NCI-H1436 treated with DMSO at 0.1 percent for 48 hours (cell line): ENCODE measurements at places on chromosomes 7 and 10.

GRCh38 chr7:124155432-124156022 lies 122.7 kb upstream of the TMEM229A start:
- no peak for DNase-seq

DNA sequence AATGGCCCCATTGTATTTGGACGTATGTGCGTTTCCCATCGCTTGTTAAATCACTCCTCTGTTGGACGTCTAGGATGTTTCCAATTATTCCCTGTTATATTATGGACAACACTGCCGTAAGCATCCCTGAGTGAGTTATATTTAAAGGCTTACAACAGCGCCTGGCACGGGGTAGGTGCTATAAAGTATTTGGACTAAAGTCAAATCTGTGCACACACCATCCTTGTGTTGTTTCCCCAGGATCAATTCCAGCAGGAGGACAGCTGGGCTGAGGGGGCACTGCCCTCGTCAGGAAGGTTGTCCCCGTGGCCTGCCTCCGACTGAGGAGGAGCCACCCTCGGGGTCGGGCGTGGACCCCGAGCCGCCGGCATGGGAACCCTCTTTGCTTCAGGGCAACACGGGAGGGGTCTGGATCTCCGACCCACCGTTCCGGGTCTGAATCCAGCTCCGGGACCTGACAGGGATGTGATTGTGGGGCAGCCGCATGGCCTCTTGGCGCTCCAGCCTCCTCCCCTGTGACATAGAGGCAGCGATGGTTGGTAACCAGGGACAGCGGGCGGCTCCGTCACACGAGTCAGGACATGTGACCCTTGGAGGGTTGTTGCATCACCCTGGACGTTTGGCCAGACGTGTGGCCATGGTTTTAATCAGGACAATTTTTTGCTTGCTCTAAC lies 1.5 kb upstream of the JAKMIP3 start:
- DNase-seq = no peak

GRCh38 chr7:1993031-1993695 lies 239.6 kb downstream of the MAD1L1 start:
- DNase-seq = no peak

DNA sequence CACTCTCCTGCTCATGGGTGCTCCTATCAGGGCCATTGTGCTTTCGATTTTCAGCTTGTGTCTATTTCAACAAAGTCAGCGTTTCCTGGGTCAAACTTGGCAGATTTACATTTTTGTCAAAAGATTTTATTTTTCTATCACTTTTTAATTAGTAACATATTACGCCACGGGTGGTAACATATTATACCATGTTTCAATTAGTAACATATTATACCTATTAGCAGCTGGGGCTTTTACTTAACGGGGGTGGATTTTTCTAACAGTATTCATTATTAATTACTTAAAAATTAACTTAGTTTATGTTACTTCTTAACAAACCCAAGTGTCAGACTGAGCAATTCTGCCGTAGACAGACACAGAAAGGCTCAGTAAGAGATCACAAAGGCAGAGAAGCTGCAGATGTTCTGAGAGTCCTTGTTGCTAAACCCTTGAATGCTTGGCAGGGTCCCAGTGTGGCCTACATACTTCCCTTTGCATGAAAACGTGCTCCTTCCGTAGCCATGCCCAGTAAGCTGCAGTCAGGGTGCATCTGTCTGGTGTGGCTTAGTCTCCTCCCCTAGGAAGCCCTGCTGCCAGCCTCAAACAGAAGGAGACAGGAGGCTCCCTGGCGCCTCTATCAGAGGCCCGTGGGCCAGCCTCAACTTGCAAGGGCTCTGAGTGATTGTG lies 263.1 kb upstream of the CXCL12 start:
- DNase-seq = no peak

DNA sequence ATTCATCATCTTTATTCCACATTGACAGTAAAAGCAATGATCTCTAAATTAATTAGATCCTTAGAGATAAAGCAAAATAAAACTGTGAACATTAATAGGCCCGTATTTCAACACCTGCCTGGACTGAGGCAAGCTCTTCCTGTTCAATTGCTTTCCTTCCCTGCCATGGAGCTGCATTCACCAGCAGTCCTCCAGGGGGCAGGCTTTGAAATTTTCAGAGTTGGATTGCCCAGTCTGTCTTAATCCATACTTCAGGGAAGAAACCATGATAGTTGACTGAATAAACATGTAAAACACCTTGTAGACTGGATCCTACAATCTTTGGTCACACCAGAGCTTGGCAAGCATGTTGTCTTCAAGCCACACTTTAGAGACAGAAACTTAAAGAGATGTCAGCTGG lies 936.6 kb downstream of the NRG3 start:
- no peak for DNase-seq

- no peak for DNase-seq
Observed at GRCh38 chr10:90930971-90931871, 10.3 kb upstream of the ANKRD1 start.

DNA sequence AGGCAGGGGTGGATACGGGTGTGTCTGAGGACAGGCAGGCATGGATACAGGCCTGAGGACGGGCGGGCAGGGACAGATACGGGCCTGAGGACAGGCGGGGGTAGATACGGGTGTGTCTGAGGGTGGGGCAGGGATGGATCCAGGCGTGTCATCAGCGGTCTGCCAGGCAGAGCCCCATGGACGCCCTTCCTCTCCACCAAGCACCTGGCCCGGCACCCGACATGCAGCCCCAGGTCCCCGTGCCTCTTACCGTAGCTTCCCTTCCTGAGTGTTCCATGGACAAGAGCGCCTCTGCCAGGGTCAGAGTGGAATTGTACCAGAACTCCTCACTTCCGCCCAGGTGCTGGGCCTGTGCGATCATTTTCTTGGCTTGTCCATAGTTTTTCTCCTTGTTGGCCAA lies 74.6 kb upstream of the NKX6-2 start:
- no peak for DNase-seq

DNA sequence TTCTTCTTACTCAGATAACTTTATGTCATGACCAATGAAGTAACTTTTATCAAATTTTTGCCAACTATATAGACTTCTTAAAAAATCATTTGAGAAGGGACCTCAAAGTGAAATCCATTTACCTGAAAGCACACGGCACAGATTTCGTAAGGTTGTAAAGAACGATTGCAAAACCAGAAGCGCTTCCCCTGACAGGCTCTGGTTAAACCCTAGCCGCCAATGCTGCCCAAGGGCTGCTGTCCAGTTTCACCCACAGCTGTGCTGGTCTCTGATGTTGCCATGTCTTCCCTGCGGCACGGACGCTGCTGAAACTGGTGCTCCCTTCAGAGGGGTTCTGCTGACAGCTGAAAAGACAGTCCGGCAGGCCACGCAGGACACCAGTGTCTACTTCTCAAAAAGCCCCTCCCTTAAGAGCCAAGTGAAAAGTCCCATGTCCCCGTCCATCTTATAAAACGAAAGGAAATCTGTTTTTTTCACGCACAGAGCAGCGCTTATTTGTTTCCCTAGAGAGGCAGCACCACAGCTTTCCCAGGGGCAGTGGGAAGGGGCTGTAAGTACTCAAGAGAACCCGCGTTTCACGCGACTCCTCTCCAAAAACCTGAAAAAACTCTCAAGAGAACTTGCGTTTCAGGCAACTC lies 32.5 kb downstream of the GNA12 start:
- no peak for DNase-seq

GRCh38 chr10:17025444-17026295 lies 103.9 kb downstream of the CUBN start:
- DNase-seq = no peak

DNA sequence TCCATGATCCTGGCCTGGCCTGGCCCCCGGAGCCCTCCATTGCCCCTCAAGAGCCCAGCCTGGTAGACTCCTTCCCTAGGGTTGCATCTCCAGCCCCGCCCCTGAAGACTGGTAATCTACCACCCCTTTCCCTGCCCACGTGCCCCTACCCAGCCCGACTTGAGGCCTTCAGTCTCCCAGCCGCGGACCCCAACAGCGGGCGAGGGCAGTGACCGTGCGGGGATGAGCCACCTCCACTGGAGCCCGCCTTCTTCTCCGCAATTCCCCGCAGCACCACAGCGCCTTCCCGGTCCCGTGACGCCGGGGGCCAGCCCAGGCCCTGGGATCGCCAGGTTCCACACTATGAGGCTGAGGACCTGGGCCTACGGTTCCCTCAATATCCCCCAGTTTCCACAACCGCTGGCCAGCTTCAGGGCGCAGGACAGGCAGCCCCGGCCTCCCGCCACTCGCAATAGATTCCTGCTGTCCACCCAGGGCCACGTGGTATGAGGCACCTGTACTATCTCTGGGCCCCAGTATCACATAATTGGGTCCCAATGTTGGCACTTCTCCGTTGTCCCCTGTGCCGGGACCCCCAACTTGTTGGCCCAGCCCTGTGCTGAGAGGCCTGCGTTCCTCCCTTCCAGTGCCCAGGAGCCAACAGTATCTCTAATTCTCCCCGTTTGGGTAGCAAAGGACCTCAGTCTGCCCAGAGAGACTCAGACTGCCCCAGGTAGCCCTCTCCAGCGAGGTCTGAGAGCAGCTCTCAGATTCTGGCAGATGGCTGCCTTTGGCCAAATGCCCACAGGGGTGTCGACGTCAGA lies 1.1 kb upstream of the GPRIN2 start:
- DNase-seq = no peak

DNA sequence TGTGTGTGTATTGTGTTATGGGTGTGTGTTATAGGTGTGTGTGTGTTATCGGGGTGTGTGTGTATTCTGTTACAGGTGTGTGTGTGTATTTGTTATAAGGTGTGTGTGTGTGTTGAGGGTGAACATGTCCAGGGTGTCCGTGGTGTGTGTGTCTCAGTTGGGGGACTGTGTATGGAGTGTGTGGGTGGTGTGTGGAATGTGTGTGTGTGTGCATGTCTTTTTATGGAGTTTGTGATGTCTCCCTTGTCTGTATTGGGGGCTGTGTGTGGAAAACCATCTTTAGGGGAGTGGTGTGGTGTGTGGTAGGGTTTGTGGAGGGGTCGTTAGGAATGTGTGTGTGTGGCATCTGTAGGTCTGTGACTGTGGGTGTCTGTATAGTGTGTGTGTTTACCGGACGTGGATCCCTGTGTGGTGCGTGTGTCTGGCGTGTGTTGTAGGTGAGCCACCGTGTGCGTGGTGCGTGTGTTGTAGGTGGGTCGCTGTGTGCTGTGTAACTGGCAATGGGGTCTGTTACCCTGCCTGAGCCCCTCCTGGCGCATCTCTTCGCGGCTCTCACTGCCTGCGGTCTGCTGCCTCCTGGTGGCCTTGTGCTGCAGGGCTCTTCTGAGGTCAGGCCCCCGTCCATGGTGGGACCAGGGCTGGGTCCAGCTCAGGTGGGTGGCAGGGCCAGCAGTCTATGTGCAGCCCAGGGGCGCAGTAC lies 61.7 kb downstream of the PALD1 start:
- DNase-seq = no peak

DNA sequence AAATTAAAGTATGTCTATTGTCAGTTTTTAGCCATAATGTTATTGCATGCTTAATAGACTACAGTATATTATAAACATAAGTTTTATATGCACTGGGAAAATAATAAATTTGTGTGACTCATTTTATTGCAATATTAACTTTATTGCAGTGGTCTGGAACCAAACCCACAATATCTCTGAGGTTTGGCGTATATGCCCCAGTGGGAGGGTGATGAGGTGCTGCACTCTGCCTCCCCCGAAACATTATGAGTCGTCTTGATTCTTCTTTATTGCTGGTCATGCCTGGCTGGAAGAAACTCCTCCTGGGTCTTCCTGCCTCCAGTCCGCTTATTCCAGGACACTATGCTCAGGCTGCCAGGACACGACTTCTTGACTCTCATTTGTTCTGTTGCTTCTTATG lies 88.4 kb downstream of the MTPN start:
- no peak for DNase-seq
